Foreskin fibroblast (primary cell): ENCODE measurements at places on chromosomes 1 and 21.

GRCh38 chr1:29309621-29310020 is 73.3 kb downstream of the PTPRU start:
- DNase-seq, result no peak

DNA sequence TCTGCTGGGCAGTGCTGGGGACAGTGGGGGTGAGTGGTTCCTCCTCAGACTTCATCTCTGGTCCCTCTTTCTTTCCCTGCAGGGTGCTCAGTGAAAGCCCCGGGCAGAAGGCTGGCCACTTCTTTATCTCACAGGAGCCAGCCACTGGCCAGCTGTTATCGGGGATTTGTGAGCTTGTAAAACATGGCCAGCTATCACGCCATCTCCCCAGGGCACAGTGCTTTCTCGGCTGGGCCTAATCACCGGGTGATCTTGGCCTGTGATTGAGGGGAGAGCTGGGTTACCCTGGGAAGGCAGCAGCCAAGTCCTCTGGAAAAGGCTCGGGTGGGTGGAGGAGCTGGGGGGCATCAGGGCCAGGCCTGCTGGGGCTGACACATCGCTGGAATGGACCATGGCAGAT is 83.0 kb downstream of the IGSF21 start:
- no peak for DNase-seq

DNA sequence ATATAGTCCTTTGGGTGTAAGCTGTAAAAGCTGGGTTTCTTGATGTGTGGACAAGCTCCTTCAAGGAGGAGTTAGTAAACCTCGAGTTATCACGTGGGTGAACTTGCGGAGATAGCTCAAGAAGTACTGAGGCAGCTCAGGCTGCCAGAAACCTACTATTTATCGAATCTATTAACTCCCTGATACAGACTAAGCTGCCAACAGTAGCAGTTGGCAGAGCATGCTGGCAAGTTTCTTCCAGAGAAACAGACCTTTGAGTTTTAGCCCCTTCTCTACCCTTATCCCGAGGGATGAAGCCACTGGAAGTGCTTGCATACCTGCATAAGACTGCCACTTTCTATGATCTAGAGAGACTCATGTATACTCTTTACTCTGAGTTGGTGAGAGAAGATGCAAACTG is 624.5 kb upstream of the USP24 start:
- DNase-seq, result no peak

- peak; percentile 18 for DNase-seq
These were observed 66.3 kb upstream of the SSX2IP start for GRCh38 chr1:84756455-84757082.

GRCh38 chr1:224044420-224044819 is 69.5 kb upstream of the FBXO28 start:
- peak; percentile 16 for DNase-seq

GRCh38 chr1:17826165-17826488 is 71.0 kb downstream of the ACTL8 start:
- DNase-seq, result peak; percentile 51

DNA sequence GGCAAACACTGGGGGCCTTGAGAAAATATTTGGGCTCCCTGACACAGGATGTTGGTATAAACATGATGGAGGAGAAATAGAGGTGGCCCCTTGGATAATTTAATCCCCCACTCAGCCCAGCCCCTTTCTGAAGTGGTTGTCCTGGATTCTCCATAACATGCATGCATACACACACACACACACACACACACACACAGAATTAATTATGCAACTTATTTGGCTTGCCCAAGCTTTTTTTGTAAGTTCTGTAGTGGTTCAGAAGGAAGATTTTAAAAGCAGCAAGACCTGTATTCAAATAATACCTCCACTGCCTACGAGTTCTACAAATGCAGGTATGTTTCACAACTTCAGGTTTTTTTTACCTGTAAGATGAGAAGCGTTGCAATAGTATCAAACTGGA is 15.0 kb downstream of the ATF3 start:
- DNase-seq, result no peak

GRCh38 chr1:67570486-67571143 is 114.4 kb upstream of the GADD45A start:
- peak; percentile 86 for DNase-seq
